ENCODE measurements at places on chromosomes 12 and 14.

DNA sequence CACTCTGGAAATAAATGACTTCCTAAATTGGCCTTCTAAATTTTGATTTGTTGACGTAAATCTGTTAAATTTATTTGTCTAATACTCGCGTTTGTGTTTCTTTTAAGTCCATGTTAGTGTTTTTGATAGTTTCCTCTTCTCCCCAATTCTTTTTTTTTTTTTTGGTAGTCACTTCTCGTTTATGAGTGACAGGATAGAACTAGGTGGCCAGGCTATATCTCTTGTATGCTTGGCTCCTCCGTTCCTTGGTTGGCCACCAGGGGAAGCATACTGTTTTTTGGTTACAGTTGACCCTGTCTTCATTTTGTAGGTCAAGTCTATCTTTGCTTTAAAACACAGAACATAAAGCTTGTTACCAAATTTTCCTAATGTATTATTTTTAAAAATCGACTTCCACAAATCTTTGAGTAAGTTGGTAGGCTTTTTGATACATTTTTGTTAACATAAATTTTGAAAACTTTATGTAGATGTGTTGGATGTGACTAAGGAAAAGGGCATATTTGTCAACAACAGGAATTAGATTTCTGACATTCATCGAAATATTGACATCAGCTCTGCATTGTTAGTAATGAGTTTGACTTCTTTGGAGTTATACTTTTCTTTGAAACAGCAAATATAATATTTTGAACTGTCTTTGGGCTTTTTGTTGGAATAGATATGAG lies 2.2 kb downstream of the RCOR1 start:
- DNase-seq = no peak

GRCh38 chr14:36513451-36514277 lies 6.4 kb downstream of the NKX2-1 start:
- no peak for DNase-seq

GRCh38 chr14:53865711-53866110 lies 90.9 kb downstream of the BMP4 start:
- no peak for DNase-seq

DNA sequence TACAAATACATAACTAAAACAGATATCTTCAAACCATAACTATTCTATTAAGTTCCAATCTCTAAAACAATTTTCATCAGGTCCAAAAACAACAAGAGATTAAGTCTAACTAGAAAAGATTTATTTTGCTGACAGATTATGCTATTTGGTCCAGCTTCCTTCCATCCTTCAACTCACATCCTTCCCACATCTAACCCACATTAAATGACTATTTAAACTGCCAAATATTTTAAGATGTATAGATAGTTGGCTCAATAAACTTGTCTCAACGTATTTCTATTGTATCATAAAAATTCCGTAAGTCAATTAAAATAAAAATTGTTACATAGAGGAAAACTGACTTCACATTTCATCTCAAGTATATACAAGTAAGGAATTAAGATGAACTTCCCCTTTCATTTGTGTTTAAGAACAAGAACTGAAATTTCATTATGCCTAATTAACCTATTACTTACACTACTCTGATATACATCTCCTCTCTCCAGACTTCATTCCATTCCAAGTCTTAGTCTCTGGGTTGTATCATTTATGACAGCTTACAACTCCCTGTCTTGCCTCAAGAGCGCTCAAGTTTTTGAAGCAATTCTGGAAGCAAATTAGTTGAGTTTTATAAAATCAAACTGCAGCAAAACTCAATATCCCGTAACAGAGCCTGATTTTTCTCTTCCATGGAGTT lies 25.4 kb downstream of the PAWR start:
- DNase-seq = no peak

DNA sequence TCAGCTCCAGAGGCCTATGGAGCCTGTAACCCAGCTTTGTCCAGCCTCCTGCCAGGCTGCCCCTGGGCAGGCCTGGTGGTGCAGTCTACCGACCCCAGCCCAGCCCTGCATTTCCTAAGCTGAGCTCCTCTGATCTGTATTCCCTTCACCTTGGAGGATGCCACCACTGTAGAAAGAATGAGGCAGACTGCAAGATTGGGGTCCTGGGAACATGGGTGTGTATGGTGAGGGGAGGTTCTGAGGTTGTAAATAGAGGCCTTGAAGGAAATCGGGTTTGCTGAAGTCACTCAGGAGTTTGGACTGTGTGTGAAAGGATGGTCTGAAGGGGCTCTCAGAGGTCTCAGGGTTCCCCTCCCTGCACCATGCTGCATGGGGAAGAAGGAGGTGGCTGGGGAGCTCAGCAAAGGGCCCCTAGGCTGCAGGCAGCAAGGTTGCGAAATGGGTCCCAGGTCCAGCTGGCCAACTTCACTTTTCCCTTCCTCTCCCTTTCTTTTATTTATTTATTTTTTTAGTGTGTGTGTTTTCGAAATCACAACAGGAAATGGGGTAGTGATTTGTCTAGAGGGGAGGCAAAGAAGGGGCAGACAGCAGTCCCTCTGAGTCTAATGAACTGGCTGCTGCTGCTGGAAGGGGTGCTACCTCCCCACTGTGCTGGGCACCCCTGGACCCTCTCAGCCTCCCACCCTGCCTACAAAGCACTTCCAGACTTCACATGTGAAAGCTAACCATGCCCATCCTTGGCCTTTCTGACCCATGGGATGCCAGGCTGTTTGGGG lies 1.2 kb upstream of the LRP1-AS start:
- no peak for DNase-seq

GRCh38 chr12:129083121-129083840 lies 230.0 kb downstream of the GLT1D1 start:
- no peak for DNase-seq

DNA sequence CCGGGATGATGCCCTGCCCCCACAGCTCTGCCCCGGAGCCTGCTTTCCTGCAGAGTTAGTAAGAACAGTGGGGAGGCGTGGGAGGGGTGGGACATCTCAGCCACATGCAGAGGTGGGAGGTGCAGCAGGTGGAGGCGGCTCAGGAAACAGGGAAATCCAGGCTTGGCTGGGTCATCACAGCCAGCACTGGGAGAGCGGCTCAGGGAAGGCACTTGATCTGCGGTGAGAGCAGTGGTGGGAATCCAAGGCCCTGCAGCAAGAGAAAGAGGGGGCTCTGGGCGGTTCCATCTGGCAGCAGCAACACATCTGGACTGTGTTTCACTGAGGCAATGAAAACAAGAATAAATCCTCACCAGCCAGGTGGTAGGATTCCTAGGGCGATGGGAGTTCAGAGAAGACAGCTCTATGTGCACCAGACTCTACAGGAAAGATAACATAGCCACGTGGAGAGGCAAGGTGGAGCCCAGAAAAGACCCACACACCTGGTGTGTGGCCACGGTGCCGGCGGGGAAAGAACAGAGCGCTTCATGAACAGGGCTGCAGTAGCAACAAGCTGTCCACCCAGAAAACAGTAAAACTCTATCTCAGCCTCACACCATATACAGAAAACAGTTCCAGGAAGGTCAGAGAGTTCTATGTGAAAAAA lies 57.6 kb downstream of the CCDC85C start:
- DNase-seq = no peak

DNA sequence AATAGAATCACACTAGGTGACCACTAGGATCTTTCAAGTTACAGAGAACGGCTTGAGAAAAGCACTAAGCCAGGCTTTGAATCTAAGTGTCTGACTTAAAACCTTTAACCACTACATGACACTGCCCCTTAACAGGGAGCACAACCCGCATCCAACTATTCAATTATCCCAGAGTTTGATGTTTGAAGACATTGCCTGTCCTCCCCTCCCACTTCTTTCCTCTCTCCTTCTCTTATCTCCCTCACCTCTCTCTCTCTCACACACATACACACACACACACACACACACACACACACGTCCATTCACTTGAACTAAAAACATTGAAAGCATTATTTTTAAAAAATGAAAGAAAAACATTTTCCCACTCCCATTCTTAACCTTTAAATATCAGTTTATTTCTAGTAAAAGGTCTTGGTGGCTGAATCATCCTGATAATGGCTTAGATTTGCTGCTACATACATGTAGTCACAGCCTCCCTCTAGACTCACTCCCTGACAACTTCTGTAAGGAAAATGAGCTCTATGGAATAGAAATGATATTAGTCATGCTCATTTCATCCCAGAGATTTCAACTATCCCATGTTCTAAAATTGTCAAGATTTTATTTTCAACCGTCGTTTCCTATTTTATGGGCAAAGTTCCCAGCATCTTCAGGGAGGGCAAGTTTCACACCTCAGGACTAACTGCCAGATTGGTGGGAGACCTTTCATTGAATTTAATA lies 53.5 kb upstream of the RAP1B start:
- no peak for DNase-seq

GRCh38 chr12:3127832-3128231 lies 50.7 kb downstream of the TSPAN9 start:
- no peak for DNase-seq

GRCh38 chr12:41476499-41477439 lies 288.6 kb downstream of the PDZRN4 start:
- no peak for DNase-seq

DNA sequence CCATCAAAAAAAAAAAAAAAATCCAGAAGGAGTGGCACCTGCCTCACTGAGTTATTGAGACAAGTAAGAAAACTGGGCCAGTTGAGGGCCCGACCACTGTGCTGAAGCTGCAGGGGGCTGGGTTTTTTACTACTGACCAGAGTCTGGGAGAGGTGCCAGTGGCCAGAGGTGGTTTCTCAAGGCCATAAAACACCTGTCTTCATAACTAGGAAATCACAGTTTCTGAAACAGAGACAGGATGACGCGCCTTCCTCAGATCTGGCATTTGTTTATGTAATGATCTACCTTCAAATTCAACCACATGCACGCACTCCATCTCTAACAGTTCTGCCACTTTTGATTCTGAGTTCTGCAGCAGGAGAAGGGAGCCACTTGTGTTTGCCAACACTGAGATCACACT lies 12.7 kb downstream of the TSPAN11 start:
- no peak for DNase-seq

- DNase-seq = no peak
These were observed 263.2 kb upstream of the NPAS3 start for GRCh38 chr14:32675433-32675832.

DNA sequence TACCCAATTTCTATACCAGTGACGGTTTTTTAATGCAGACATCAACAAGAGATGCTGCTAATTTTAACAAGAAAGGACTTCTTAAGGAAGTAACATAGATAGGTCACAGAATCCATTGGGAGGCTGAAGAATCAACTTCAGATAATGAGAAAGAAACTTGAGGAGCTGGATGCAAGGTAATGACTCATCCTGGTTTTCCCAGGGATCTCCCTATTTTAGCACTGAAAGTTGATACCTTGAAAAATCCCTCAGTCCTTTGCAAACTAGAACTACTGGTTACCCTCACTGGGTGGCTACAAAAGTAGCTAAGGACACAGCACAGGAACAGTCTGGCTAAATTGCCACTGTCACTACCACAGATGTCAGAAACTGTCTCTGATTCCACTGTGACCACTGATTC lies 561.9 kb downstream of the FLRT2 start:
- DNase-seq = no peak

DNA sequence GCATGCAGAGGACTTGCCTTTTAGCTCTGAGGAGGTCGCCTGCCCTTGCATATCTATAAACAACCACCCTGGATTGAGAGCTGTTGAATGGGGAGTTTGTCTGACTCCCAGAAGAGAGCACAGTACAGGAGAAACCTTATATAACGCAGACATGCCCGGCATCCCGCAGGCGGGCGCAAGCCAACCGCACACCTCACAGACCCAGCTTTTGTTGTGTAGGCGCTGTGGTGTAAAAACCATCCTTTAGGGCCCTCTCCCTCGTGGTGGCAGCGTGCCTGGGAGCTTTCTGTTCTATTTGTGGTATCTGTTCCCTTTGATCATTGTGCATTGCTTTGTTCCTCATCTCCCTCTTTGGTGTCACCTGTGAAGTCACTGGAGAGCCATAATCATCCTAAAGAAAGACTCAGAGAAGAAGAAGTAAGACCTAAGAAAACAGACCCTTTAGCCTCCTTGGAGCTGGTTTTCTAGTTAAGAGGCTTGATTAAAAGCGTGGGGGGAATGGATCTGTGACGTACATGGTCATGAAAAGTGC lies 77.7 kb downstream of the ETV6 start:
- DNase-seq = no peak

GRCh38 chr14:36663404-36664321 lies 2.0 kb downstream of the PAX9 start:
- no peak for DNase-seq

DNA sequence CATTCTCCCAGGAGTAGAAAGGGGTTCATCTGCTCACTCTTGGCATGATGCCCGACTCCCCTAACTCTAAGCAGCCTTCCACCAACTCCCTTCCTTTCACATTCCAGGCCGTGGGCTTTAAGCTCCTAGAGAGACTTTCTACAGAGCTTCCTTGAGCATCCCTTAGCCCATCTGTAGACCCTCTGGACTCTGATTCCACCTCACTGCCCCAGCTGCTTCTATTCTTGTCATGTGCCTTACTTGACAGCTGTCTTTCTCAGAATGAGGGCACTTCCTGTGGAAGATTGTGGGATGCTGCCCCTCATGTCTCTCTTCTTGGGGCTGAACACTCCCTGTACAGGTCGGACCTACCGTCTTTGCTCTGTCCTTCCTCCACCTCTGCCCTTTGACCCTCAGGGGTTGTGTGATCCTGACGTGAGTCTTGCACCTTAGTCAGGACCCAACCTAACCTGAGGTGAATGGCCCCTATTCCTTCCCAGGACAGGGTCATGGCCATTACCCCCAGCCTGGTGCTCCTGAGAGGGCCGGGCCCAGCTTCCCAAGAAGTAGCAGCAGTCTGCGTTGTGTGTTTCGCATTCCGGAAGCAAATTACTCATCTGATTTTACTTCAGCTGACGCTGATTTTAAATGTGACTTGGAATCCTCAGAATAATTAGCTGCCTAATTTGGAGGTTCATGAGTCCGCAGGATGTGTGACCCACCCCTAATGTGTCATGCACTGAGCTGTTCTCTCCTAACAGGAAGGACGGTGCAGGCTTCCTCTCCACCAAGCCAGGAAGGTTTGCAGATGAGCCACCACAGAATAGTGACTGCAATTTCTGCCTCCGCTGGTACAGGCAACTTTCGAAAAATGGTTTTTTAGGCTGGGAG lies 2.7 kb upstream of the GALNT6 start:
- no peak for DNase-seq

DNA sequence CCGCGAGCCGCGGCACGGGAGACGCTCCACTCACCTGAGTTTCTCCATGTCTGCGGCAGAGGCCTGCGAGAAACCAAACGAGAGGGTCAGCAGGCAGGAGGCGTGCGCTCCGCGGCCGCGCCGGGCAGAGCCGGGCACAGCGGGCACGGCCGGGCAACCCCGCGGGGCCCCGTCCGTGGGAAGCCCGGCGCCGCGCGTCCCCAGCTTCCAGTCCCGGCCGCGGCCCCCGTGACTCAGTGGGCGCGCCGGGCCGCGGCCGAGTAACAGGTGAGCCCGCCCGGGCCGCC lies 19.4 kb downstream of the BEGAIN start:
- no peak for DNase-seq

DNA sequence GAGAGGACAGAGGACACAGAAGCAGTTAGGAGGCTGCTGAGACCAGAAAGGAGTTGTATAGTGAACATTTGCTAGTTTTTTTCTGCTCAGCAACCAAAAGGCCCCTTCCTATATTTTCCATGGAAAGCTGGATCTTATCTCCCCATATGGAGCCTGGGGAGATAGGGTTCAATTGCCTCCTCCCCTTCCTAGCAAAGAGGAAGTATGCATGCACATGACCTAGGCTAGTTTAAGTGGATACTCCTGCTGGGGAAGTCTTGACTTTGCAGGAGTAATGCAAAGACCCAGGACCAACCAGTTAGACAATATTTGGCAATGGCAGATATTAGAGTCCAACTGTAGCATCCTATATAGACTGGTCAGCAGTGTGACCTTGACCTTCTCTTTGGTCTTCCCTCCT lies 15.1 kb downstream of the CHD8 start:
- DNase-seq = no peak

All from bone marrow (tissue), 2 donors.